NCI-H2081 treated with DMSO at 0.1 percent for 48 hours (cell line): ENCODE measurements at places on chromosomes 3 and 15.
A peak's percentile ranks its signal among the peaks of the same experiment; 100 is the strongest.

DNA sequence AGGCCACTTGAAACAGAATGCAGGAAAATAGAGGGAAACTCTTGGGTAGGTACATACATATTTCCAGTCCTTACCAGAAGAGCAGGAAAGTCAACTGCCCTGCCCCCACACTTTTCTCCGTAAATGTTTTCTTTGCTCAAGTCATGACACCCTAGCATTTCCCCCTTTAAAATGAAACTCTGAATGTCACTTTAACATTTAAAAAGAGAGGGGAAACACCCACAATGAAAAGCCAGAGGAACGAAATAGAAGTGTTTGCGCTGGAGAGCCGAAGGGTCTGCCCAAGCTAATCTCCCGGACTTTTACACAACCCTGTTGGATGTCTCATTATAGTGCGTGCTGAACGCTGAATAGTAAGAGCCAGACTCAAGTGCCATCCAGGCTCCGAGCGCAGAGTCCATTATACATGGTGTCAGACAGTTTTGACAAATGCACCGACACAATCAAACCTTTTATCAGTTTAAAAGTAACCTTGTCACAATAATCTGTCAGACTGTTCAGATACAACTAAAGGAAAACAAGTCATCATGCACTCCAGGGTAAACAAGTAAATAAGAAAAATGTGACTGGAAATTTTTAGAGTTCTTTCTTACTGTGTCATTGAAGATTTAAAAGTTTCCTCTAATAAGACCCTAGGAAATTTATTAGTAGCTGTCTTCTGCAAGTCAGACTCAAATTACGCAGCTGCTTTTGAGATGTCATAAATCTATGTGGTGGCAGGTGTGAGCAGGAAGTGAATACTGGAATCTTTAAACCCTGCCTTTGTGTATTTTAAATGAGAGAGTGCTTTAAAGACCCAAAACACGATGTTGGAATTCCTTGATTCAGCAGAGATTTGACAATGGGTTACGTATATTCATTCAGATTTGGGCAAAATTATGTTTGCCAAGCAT is 159.8 kb downstream of the RBMS3 start:
- no peak for DNase-seq

DNA sequence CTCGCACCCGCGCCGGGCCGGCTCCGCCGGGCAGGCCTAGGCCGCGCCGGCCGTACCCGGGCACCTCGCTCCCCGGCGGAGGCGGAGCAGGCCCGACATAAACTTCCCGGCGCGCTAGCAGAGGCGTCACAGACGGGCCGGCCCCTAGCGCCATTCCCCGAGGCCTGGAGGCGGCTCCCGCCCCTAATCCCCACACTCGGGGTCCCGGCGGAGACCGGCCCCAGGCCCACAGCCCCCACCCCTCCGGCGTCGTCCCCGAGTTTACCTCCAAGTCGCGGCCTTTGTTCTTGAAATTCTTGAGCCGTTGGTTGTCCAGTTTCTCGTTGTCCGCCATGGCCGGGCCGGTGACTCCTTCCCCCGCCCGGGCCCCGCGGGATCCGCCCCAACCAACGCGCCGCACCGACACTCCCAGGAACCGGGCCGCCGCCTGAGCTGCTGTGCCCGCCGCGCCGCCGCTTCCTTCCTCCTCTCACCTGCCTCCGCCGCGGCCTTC is 376 bp downstream of the KPNA4 start:
- DNase-seq: no peak

GRCh38 chr3:31133541-31133940 is 239.1 kb upstream of the GADL1 start:
- no peak for DNase-seq

- no peak for DNase-seq
These were observed 121.5 kb downstream of the PLCL2 start for GRCh38 chr3:17006132-17006852.

- no peak for DNase-seq
These were observed 909.1 kb downstream of the EPHA3 start for GRCh38 chr3:90016555-90016954.

- no peak for DNase-seq
These were observed 122.7 kb downstream of the OTOL1 start for GRCh38 chr3:161619351-161619750.

GRCh38 chr15:25724899-25725298 is 138.2 kb downstream of the ATP10A start:
- no peak for DNase-seq

DNA sequence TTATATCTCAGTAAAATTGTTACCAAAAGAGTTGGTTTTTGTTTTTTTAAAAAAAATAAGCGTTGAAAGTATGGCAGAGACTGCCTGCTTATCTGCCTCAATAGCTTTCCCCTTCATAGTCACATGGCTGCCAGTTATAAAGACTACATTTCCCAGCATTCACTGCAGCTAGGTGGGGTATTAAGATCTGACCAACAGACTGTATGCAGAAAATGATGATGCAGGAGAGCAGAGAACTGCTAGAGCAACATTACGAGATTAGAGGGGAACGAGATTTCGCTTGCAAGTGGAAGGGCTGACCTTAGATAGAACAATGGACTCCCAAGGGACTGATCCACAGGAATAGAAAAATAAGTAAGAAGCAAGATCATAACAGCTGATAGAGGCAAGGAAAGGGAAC is 14.3 kb downstream of the RHOA start:
- DNase-seq: no peak

DNA sequence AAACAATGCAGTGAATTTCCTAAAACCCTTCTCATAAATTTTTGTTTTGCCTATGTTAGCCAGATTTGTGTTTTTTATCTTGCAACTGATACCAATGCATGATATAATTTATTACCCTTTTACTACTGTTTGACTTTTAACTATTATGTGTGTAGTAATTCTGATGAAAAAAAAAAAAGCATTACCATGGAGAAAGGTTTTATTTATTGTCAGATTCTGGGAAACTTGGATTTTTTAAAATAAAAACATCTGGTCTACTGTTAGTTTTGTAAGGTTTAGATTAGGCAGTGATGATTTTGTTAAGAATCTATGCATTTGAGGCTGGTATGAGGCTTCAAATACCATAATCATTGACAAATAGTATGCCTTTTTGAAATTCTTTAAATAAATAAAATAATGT is 470.4 kb upstream of the ROBO1 start:
- no peak for DNase-seq

- peak; percentile 44 for DNase-seq
These were observed at the start of gene ADAMTS17 for GRCh38 chr15:100341750-100342560. Gene ADAMTS17 (minus strand): TSS chr15:100341975. CDS start chr15:100341899, 76 bp downstream.

- DNase-seq: peak; percentile 87
These were observed 54.1 kb upstream of the TIPARP start for GRCh38 chr3:156620260-156620659.

GRCh38 chr3:14906355-14906971 is 40.9 kb upstream of the NR2C2 start:
- no peak for DNase-seq

GRCh38 chr3:153245661-153246060 is 83.6 kb downstream of the RAP2B start:
- no peak for DNase-seq

DNA sequence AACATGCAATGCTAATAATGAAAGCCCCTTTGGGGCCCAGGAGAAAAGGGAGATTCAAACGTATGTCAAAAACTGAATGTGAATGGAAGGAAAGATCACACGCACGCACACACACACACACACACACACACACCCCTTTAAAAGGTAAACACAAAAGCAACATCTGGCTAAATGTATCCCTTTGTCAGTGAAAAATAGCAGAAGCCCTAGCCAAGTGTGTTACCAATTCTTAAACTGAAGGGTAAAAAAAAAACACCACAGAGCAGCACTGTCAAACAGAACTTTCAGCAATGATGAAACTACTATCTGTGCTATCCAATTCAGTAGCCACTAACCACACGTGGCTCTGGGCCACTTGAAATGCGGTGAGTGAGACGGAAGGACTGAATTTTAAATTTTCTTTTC is 4.9 kb downstream of the RFTN1 start:
- no peak for DNase-seq

DNA sequence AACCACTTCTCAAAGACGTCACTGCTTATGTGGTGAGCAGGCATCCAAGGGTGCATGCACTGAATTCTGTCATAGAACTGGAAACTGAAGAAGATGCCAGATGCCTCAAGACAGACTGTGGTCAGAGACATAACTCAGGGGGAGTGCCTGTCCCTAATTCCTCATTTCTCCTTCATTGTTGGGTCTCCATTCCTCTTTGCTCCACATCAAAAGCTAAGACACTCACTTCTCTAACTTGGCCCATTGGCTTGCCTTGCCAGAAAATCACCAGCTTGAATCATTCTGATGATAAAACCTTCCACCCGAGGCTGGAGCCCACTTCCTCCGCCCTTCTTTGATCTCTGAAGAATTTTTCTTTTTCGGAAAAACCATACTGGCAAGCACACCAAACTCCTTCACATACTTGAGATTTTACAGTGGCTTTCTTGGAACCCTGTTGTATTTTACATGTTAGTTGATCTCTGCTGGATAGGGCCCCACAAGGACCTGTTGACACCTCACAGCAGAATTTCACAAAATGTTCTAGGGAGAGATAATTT is 69.9 kb downstream of the COL8A1 start:
- no peak for DNase-seq

DNA sequence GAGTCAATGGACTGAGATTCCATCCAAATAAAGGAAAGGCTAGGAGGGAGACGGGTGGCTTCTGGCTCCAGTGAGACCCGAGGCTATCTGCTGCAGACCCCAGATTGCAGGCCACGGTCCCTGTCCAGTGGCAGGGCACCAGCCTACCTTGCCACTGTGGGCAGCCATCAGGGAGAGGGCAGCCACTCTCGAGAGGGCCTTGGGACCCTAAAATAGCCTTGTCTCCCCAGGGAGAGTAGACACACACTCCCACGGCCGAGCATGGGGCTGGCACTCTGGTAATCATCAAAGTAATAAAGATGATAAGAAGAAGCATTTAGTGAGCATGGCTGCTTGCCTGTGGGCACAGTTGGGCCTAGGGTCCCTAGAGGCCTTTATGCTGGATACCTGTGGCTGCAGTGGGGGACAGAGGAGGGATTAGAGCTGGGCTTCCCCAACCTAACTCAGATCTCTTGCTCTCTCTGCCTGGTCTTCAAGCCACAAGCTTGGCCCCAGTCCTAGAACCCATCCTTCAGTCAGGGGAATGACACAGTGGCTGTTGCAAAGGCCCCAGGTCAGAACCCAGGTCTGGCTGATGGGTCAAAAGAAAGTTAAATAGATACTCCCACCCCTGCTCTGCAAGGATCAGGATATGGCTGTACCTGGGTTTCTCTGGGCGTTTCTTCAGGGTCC is 9.2 kb upstream of the VIPR1 start:
- DNase-seq: no peak

- no peak for DNase-seq
These were observed 47.7 kb upstream of the RASGRP1 start for GRCh38 chr15:38612159-38612863.

DNA sequence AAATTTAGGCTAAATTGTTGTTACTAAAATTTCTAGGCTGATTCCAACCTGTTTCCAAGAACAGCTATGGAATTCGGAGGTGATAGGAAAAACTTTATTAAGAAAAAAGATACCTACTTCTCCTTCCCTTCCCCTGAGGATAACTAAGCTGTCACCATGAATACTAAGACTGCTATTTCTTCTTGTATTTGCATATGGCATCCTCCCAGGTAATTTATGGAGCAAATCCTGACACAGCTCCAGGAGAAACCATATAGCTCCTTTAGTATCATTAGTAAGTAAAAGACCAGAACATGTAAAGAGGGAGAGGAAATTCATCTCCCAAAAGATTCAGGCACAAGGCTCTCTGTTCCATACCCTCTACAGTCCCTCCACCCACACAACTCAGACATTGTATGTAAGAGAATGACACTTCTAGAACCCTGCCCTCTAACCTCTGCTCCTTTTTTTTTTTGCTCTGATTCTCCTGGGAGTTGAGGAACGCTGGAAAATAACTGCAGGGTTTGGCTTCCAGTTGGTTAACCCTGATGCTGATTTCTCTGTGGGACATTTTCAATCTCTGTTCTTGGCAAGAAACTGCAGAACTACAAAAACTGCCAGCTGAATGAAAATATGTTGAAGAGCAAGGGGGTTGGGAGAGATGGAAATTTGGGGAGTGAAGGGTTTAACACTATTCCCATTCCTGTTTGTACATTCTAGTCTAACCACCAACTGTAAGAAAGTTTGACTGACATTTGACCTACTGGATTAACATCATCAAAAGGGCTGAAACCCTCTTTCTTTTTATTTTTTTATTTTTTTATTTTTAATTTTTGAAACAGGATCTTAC is 14.2 kb upstream of the MAGI1 start:
- no peak for DNase-seq

GRCh38 chr15:63244399-63244798 is 33.0 kb upstream of the APH1B start:
- DNase-seq: no peak

- no peak for DNase-seq
These were observed 30.1 kb upstream of the FILIP1L start for GRCh38 chr3:100144255-100144866.
